AG09309 (cell line): ENCODE measurements at places on chromosomes 5 and 9.
A peak's percentile ranks its signal among the peaks of the same experiment; 100 is the strongest.

DNA sequence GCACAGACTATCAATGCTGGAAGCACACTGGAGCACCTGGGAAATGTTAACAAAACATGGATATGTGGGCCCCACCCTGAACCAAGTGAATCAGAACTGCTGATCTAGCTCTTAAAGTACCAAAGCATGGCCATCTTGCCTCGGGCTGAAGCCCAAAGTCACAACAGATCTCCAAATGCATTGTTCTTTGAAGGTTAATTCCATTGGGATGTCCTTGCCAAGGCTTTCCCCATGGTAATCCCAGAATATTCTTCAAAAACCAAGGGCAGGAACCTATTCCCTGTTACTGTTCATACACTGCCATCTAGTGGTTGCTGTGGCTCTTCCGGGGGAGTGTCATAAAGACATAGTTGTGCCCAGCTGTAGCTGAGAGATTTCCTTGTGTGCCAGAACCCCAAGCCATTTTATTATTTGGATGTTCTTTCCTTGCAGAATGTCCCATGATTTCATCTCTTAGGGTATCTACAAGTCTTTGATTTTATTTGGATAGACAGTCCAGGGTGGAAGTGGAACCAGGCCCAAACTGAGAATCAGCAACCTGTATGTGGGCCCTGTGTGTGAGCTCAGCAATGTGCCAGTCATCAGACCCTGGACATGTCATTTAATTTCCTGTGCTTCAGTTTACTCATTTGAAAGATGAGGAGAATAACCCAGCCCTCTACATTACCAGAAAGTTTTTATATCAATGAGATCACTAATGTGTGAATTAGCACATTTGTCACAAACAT is 290.0 kb downstream of the ACTL7B start:
- DNase-seq: peak; percentile 77

DNA sequence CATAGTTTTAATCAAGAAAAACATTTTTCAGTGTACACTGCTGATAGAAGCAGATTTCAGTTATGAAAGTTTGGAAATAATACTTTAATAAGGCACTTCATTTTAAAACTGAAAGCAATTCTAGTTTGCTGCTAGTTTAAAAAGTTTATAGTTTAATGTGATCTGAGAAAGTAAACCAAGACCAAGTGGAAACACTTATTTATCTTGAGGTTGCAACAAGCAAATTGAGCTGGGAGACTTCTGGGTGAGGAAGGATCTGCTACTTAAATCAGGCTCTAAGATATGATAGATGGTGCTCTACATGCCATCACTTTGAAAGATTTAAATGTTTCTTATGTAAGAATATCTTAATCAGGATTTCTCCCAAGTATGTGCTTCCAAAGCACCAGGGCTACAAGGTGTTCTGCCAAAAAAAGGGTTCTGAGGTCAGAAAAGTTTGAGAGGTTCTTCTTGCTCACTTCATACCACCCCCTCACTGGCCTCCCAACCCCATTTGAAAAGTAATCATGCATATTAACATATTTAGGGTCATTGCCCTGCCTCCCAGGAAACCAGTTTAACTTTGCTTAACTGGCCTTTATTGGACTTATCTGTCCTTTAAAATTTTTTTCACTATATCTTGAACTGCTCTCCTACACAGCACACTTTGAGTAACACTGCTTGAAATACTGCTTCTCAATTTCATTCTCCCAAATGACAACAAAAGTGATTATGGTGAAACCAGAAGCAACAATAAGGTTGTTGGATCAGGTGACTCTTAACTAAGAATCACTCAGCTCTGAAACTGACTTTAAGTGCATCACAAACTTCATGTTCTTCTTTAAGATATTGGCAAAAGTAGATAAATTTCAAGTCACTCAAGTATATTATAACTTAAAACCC is 15.5 kb downstream of the SLC44A1 start:
- no peak for DNase-seq

DNA sequence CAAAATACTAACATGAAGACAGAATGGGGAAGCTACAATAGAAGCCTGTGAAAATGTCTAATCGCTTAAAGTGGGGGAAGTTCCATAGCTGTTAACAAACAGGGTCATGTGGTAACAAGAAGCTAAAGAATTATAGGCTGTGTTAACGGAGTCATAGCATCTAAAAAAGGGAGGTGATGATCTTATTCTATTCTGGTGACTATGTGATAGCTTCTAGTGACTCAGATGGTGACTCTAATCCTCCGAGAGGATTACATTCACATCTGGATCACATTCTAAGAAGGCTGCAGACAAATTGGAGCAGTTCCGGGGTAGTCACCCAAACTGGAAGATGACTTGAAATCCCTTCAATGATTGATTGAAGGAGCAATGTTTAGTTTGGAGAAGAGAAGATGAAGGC is 142.1 kb downstream of the LIFR start:
- DNase-seq: peak; percentile 41

DNA sequence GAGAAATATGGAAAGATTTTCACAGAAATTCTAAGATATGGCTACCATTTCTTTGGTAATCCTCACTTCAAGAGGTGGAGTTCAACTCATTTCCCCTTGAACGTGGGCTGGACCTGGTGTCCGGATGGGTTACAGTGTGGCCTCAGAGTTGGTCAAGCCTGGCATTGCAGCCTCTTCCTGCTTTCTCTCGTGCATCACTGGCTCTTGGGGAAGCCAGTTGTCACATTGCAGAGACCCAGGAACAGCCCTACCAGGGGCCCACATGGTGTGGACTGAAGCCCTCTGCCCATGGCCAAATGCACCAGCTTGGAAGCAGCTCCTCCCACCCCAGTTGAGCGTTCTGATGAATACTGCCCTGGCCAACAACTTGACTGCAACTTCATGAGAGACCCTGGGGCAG is 47.7 kb upstream of the FCN1 start:
- DNase-seq: no peak

DNA sequence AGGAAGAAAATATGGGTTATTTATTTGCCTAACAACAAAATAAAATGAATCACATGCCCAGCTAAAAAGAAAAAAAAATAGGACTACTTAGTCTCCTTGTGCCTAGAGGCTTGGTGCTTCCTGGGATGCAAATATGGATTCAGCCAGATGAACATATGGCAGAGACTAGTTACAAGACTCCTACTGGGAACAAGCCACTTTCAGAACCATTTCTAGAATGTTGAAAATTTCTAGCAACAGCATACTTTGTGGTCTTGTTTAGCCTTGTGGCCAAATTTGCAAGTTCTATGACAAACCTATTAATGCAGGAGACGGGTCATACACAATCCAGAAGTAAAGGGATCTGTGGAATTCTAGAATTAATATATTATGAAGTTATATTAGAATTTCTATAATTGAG is 198.7 kb downstream of the CHSY3 start:
- DNase-seq: no peak

DNA sequence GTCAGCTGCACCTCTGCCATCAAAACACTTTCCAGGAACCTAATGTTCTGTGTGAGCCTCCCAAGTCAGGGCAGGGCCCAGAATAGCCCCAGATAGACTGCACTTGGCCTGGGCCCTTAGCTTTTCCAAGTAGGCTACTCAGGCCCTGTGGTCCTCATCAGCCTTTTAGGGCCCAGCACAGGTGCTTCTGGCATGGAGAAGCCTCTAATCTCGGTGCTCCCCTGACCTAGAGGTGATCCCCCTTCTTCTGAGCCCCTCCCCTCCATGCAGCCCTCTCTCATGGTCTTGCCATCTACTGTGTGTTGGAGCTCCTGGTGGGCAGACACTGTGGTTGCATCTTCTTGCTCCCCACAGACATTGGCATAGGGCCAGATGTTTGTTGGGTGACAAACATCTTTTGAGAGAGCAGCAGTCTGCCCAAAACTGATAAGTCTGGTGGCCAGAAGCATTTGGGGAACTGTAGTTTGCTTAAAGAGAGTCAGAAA is 28.1 kb downstream of the FRMPD1 start:
- DNase-seq: no peak

GRCh38 chr5:162752612-162753011 is 684.8 kb upstream of the CCNG1 start:
- DNase-seq: no peak

- DNase-seq: no peak
Measured at GRCh38 chr9:2367970-2368369, 253.6 kb upstream of the VLDLR start.

- DNase-seq: no peak
Measured at GRCh38 chr9:134625361-134626068, 16.1 kb upstream of the COL5A1 start.

- no peak for DNase-seq
Measured at GRCh38 chr5:154196955-154197652, 6.6 kb downstream of the GALNT10 start.

- no peak for DNase-seq
Measured at GRCh38 chr9:137643921-137644320, 25.1 kb downstream of the EHMT1 start.

GRCh38 chr5:1750469-1750868 is 49.2 kb downstream of the MRPL36 start:
- no peak for DNase-seq

- DNase-seq: no peak
Measured at GRCh38 chr9:69996967-69997366, 46.7 kb upstream of the MAMDC2 start.

DNA sequence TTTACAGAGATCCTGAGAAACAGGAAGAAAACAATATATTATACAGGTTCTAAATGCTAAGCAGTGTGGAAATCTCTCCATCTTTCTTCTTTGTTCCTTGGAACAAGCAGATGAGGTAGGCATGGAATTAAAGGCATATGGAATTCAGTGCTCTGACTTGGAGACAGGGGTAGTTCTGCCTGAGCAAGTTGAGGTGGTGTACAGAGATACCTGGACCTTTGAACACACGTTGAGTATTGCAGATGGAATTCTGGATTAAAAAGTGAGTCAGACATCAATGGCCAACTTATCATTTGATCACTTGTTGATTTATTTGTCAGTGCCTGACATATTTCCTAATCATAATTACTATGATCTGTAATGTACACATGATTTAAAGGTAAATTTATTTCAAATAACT is 293.9 kb upstream of the IRX4 start:
- DNase-seq: no peak

- no peak for DNase-seq
Measured at GRCh38 chr9:33818167-33818846, 1.3 kb downstream of the UBE2R2 start.
